NCI-H2107 (cell line): ENCODE measurements at places on chromosomes 16 and 17.
A peak's percentile ranks its signal among the peaks of the same experiment; 100 is the strongest.

GRCh38 chr16:56451753-56452689 lies 667 bp downstream of the OGFOD1 start:
- DNase-seq: peak; percentile 6

DNA sequence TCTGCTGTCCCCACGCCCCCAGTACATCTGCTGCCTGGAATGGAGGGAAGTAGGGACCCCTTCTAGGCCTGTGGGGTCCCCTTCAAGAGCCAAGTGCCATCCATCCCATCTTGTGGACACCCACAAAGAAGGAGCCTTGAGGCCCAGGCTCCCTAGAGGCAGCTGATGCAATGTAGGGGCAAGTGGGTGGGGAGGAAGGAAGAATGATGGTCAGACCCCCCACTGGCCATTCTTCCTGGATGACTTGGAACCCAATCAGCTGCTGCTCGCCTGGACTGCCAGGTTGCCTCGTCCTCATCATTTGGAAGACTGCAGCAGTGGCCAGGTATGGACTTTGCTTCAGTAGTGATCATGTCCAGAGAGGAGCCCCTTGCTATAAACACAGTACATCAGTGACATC lies 48.9 kb downstream of the SMPD3 start:
- no peak for DNase-seq

DNA sequence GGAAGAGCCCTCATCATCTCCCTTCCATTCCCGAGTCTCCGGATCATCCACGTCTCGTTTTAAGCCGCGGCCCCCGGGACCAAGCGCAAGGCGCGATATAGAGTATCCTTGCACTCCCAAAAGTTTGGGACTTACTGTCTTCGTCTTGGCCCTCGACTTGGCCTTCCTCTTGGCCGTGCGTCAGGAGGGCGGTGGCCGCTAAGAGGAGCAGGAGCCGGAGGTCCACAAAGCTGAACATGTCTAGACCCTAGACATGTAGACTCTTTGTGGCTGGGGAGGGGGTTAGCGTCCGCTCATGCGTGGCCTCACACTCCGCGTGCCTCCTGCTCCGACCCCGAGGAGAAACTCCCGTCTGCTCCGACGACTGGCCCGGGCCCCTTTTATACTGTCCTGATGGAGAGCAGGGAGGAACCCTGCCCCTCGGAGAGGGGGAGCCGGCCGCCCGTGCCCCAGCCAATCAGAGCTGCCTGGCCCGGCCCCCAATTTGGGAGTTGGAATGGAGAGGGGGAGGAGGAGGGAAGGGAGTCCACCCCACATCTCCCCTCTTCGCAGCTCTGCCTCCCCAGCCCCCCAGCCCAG lies at the start of gene COL1A1:
COL1A1 (minus strand) TSS at position 356 of the 579 bp plus-strand sequence; CDS start at position 238, 118 bp downstream.
- DNase-seq: no peak

GRCh38 chr16:4136229-4136813 lies 20.1 kb upstream of the ADCY9 start:
- DNase-seq: no peak

DNA sequence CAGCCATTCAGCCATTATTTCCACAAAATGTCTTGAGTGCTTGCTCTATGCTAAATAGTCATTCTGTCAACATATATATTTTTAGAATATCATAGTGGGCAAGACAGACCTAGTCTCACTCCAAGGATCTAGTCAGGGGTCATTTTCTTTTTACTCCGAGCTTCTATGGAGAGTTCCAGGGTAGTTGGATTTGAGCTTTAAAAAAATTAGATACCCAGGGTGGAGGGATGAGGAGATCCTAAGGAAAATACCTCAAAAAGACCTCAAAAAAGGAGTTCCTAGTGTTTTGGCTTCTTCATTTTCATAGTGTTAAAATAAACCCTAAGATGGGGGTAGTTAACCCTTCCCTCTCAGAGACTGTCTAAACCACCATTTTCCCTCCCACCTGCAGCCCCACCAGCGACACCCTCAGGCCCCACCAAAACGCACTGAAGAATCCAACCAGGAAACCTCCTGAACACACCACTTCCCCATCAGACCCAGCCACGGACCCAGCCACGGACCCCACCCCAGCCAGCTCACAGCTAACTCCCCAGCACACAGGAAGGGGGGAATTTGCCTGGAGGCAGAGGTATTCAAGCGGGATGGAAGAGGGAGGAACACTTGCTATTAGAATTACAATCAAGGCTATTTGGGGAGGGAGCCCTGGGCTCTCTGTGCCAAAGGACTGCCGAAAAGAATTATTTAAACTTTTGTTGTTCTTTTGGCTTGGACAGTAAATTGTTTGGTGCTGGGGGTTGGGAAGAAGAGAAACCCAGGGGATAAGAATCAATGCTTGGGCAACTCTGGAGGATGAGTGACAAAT lies 2.2 kb downstream of the ETV4 start:
- no peak for DNase-seq

DNA sequence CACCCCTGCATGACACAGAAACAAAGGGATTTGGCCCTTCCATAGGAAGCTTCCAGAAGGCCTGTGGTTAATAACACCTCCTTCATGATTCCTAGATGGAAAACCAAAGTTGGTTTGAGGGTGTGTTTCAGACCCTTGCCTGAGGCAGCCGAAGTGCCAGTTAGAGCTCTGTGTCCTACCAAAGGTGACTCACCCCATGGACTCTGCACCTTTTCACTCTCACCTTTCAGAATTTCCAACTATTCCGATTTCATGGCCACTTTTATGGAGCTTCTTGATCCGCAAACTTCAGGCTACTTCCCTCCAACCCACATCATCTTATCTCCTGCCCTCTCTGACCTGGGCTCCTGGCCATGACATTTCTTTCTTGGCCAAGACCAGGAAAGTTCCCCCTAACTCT lies 49.2 kb downstream of the MEOX1 start:
- no peak for DNase-seq

GRCh38 chr17:62671553-62671952 lies 44.1 kb downstream of the MRC2 start:
- DNase-seq: peak; percentile 64

GRCh38 chr16:85567101-85567866 lies 45.8 kb upstream of the GSE1 start:
- no peak for DNase-seq

DNA sequence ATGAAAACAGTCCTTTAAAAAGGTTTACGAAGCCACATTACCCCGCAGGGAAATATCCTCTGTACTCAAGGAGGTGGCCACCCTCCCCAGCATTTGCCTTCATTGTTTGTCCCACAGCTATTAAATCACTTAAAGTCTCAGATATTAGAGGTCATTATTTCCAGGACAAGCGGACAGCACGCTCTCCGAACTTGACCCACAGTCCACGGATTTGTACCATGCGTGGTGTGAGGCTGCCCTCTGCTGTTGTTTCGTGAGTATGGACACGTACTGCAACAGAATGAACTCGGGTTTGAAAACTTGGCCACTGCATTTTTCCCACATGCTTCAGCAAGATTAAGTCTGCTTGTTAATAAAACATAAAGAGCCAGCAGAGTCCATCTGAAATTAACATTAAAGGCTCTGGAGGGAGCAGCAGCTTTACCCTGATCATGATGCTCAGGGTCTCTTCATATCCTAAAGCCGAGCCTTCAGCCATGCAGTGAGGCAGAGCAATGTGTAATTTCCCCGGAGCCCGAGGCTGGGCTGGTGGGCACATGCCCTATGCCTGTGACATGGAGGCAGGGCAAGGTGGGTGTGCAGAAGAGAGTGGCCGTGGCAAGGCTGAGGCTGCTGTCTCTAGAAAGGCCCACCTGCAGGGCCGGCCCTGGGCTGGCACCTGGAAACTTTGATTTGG lies 19.7 kb downstream of the MEAK7 start:
- DNase-seq: no peak

DNA sequence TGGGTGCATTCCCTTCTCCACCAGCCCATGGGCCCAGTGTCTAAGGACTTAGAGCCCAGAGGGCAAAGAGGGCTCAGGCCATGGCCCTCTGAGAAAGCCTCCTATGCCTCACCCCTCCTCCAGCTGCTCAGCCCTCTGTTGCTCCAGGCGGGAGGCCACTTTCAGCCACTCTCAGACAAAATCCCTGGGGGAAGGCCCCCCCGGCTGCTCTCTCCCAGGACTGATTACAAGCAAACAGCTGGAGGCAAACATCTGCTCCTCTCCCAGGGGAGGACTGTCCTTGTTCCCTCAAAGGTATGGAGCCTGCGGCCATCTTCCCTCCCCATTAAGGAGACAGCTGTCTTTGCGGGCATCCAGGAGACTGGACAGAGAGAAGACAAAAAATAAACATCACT lies 54.9 kb upstream of the DLX4 start:
- peak; percentile 38 for DNase-seq

DNA sequence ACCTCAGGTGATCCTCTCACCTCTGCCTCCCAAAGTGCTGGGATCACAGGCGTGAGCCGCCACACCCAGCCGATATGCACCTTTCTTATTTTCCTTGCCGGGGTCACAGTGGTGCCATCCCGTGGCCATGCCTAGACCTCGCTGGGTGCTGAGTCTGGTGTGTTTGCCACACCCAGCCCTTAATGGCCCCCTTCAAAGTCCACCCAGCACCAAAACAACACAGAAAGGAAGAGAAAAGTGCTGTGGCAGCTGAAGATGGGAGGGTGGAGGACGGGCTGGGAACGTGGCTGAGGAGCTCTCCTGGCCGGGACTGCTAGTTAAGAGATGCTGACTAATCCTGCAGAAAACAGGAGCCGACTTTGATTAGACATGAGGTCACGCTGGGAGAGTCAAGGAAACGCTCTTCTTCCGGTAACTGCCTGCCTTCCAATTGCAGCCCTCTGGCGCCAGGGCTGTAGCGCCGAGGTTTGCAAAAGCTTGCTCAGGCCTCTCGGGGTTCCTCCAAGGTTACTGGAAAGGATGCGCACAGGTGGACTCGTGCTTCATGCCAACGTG lies 10.9 kb downstream of the SLC43A2 start:
- DNase-seq: no peak

DNA sequence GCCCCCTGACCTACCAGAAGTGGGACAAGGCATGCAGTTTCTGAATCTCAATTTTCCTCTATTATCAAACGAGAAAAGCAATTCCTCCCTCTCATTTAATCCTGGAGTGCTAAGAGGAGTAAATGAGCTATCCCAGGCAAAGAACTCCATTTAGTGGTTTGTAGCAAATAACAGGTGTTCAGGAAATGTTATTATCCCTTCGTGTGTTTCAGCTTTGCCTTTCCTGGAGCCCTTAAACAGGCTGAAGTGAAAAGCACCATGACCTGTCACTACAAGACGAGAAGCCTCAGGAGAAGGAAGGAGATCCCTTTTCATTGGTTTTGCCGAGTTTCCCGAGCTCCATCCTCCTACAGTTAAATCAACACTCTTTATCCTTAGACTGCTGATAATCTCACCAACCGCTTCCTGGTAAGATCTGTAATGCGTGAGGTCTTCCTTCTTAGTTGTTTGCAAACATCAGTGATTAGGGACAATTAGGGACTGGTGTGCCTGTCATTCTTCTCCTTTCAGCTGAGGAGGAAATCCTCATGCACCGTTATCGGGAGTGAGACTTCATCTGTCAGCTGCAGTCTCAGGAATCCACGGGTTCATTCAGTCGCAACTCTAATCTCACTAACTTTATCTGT lies 30.8 kb upstream of the MYOCD start:
- DNase-seq: no peak

DNA sequence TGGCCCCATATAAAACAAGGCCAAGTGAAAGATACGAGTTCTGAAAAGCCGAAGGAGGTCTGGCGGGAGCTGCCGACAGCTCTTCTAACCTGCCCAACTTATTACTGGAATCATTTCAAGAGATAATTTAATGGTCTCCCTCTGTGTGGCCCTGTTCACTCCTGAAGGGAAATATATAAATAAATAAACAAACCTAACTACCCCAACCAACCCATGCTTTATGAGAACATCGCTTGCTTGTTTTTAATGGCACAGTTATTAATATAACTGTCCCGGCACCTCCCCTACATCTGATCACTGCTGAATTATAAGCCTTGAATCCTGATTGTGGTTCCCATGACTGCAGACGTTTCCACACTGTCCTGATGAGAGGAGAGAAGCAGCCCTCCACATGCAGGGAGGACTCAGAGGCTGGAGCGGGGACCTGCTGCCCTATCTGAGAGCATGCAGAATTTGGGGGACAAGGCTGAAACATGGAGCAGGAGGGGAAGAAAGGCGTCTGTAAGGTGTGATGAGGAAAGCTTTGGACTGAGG lies 22.2 kb downstream of the CDK5RAP3 start:
- no peak for DNase-seq

GRCh38 chr17:49904893-49905292 lies 57.0 kb upstream of the TAC4 start:
- DNase-seq: no peak

DNA sequence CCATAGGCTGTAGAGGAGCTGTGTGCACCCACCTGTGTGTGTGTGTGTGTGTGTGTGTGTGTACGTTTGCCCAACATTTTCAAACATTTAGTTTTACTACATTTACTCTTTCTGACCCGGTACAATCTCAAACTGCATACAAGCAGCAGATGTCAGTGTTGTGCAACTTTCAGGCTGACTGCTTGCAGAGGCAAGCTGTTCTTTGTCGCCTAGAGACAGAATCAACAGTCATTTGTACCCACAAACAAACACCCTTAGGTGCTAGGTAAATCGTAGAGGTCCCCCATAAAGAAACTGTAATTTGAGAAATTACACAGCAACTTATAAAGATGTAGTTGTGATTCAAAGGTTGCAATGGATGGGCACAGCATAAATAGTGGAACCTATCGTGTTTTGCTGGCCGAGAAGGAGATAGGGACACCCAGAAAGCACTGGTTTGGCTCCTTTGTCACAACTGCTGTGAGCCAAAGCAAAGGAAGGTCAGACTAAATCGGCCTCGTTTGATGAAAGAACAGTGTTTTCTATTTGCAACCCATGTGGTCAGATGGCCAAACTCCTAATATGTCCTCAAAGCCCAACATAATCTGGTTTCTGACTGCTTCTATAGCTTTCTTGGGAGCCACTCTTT lies 478.4 kb downstream of the TOX3 start:
- DNase-seq: peak; percentile 6

DNA sequence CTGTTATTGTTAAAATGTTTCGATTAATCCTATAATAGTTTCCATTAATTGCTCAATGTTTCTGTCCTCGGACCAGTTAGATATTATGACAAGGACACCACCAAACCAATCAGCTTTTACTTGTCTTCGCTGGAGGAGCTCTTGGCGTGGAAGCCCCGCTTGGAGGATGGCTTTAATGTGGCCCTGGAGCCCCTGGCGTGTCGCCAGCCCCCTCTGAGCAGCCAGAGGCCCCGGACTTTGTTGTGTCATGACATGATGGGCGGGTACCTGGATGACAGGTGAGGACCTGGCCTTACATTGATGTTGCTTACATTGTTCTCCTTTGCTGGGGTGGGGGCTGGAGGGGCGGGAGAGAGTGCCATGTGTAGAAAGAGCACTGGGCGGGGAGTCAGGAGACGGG lies 3.0 kb downstream of the ENGASE start:
- no peak for DNase-seq

DNA sequence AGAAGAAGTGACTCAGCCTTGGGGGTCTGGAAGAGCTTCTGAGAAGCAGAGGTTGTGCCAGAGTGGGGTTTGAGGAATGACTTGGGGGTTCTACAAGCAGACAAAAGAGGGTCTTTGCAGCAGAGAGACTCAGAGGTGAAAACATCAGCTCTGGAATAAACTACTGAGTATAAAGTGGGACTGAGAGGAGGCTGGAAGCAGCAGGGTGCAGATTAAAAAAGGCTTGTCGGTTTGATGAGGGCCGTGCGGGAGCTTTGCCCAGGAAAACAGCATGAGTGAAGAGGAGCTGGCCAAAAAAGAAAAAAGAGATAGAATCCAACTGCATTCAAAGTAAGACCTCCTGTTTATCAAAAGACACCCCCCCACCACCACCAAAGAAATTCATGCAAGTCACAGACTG lies 13.1 kb upstream of the ACE start:
- no peak for DNase-seq
